Activated CD4-positive, alpha-beta T cell treated with anti-CD3 and anti-CD28 coated beads, Interleukin-2, amount 10 ng/mL, durations not matched to agents 7 days and 5 days (primary cell): ENCODE measurements at places on chromosomes 5 and 9. TPM values are rescaled to one million over a fixed set of nuclear protein-coding genes. Genes with fewer than 3 reads are reported as not detected.

- no peak for DNase-seq
- H3K27ac ChIP-seq: no peak overlapping the region
- H3K4me1 ChIP-seq: no peaks in the 10 kb centered on the region
- no peaks in the 10 kb centered on the region for H3K27me3 ChIP-seq
- no peaks in the 10 kb centered on the region for H3K36me3 ChIP-seq
These were observed 978.7 kb upstream of the NUDT12 start for GRCh38 chr5:104541141-104541785.

GRCh38 chr5:98403131-98403530 is 370.3 kb upstream of the RGMB start:
- no peaks in the 10 kb centered on the region for H3K36me3 ChIP-seq
- H3K27me3 ChIP-seq: no peaks in the 10 kb centered on the region
- DNase-seq: no peak
- no peaks in the 10 kb centered on the region for H3K4me1 ChIP-seq

- no peak overlapping the region for H3K4me3 ChIP-seq
- no peak for DNase-seq
- H3K27me3 ChIP-seq: no peaks in the 10 kb centered on the region
- peaks cover 3% of the 10 kb centered on the region for H3K4me1 ChIP-seq
- no peaks in the 10 kb centered on the region for H3K36me3 ChIP-seq
- H3K27ac ChIP-seq: no peak overlapping the region
These were observed 116.4 kb downstream of the TTLL11 start for GRCh38 chr9:121976751-121977150.

DNA sequence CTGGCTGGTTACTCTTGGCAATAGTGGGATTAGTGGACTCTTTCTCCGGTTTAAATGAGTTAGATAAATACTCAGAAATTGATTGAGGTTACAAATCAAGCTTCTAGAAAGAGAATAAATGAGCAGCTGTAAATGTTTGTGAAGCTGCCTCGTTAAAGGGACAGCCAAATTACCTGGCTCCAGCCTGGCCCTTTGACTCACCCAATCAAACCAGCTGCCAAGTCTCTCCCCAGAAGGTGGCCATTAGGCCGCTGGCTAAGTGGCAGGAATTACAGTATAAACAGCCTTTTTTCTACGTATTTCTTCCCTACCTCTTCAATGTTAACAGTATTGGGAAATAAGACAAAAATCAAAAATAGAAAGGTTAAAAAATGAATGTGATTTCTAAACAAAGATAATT is 46.0 kb upstream of the SRFBP1 start:
- no peak overlapping the region for H3K27ac ChIP-seq
- no peaks in the 10 kb centered on the region for H3K4me1 ChIP-seq
- no peak for DNase-seq
- no peak overlapping the region for H3K4me3 ChIP-seq
- H3K36me3 ChIP-seq: no peaks in the 10 kb centered on the region

DNA sequence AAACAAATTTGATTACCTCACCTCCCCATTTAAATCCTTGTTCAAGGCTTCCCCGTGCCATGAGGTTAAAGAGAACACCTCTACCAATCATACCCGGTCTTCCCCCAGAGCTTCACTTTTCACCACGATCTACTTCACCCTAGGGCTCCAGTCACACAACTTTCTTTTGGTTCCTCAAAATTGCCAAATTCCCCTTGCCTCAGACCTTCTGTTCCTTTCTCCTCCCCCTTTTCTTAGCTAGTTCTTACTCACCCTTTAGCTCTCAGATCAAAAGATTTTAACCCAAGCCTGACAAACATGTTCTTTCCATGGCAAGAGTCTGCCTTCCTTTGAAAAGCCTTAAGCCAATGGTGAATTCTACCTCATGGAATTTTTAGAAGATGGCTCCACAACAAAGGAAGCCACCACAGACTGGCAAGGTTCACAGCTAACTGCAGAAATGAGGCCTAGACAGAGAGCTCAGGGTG is 56.7 kb downstream of the MAPKAP1 start:
- H3K4me3 ChIP-seq: no peak overlapping the region
- peaks cover 41% of the 10 kb centered on the region for H3K4me1 ChIP-seq
- no peaks in the 10 kb centered on the region for H3K27me3 ChIP-seq
- DNase-seq: no peak

- DNase-seq: no peak
- no peak overlapping the region for H3K4me3 ChIP-seq
- H3K4me1 ChIP-seq: no peaks in the 10 kb centered on the region
- no peak overlapping the region for H3K27ac ChIP-seq
These were observed 43.0 kb downstream of the ADAMTSL1 start for GRCh38 chr9:18516965-18517364.

GRCh38 chr5:29277642-29278041 is 1915.8 kb upstream of the CDH6 start:
- no peaks in the 10 kb centered on the region for H3K36me3 ChIP-seq
- no peaks in the 10 kb centered on the region for H3K27me3 ChIP-seq
- H3K27ac ChIP-seq: no peak overlapping the region

GRCh38 chr9:76433836-76434235 is 25.1 kb upstream of the GCNT1 start:
- no peak for DNase-seq
- peaks cover 9% of the 10 kb centered on the region for H3K4me1 ChIP-seq
- no peaks in the 10 kb centered on the region for H3K36me3 ChIP-seq
- no peak overlapping the region for H3K27ac ChIP-seq
- H3K4me3 ChIP-seq: no peak overlapping the region

- no peak overlapping the region for H3K4me3 ChIP-seq
- H3K27ac ChIP-seq: peak overlapping the region; percentile 68
- H3K4me1 ChIP-seq: peaks cover 12% of the 10 kb centered on the region
- H3K36me3 ChIP-seq: peaks cover 1% of the 10 kb centered on the region
These were observed 18.3 kb upstream of the MLLT3 start for GRCh38 chr9:20640331-20641187.

Gene RNF145
- total RNA-seq: 145 TPM
